ENCODE measurements at places on chromosomes 4 and X.

GRCh38 chr4:32589097-32589496 is 1868.9 kb downstream of the PCDH7 start:
- DNase-seq: no peak

- no peak for DNase-seq
These were observed 120.2 kb upstream of the PSAPL1 start for GRCh38 chr4:7554905-7555304.

- no peak for DNase-seq
These were observed 194.7 kb downstream of the PTTG2 start for GRCh38 chr4:38154681-38155588.

GRCh38 chrX:40476958-40477357 is 103.8 kb upstream of the ATP6AP2 start:
- no peak for DNase-seq

GRCh38 chr4:139392797-139393196 is 61.1 kb upstream of the RAB33B start:
- DNase-seq: no peak

DNA sequence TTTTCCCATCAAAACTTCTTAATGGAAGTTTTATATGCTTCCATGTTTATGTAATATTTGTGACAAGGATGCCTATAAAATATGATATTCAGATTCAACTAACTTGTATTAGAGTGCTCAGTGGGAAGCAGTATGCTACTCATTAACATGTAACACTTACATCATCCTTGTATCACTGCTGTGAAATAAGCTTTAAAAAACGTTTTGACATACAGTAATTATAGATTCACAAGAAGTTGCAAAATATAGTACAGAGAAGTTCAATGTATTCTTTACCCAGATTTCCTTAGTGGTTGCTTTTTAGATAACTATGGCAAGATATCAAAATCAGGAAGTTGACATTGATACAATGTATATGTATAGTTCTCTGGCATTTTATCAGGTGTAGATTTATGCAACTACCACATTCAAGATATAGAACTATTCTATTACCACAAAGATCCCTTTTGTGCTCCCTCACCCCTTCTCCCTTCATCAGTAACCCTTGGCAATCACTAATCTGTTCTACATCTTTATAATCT is 56.3 kb downstream of the DTHD1 start:
- DNase-seq: no peak

DNA sequence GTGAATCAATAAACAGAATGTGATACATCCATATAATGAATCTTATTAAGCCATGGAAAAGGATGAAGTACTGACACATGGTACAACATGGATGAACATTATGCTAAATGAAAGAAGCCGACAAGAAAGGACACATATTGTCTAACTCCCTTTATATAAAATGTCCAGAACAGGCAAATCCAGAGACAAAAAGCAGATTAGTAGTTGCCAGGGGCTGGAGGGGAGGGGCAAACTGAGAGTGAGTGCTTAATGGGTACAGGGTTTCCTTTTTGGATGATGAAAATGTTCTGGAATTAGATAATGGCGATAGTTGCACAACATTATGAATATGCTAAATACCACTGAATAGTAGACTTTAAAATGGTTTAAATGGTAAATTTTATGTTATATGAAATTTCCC is 17.4 kb downstream of the ADGRG4 start:
- DNase-seq: no peak

DNA sequence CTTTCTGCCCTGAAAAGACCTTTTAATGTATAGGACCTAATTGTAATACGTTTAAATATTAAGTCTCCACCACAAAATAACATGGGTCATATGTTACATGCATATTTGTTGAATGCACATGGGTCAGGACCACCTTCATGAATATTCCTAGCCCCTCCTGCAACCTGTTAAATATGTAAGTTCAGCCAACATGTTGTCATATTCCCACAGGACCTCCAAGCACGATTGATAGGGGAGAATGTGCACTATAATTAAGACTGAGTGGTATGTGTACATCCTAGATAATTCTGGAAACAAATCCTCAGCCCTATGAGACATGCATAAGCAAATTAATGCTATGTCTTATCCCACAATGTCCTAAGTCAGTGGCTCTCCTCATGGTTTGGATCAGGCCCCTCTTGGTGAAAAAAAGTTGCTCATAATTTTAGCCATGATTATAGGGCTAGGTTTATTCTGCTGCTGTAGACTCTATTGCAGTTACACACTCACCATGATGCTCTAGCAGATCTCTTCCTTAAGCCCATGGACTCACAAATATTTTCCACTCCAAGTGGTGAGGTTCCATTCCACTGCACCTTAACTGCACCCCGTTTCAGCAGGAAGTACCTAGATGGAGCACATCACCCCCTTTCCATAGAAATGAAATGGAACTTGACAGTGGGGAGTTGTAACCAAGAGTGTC is 10.2 kb downstream of the TIGD2 start:
- no peak for DNase-seq

DNA sequence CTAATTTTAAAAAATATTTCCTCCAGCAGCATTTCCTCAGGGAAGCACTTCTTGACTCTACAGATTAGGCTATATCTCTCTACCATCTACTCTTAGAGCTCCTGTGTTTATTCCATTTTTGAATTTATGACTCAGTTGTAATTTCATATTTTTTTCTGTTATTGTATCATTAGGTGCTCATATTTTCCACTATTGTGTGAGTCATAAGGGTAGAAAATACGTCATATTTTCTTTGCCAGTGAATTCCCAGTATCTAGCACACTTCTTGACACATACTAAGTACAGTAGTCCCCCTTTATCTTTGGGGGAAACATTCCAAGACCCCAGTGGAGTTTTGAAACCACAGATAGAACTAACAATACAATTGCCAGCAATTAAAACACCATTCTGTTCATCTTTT is 431.2 kb downstream of the GASK1B start:
- no peak for DNase-seq

DNA sequence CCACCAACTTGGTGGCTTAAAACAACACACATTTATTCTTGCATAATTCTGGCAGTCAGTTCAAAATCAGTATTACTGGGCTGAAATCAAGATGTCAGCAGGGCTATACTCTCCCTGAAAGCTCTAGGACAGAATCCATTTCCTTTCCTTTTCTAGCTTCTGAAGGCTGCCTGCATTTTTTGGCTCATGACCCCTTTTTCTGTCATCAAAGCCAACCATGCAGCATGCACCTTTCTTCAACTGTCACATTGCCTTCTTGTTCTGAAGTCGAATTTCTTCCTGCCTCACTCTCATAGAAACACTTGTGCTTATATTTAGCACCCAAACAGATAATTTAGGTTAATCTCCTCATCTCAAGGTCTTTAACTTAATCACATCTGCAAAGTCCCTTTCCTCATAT is 79.8 kb upstream of the PPP1R2C start:
- DNase-seq: no peak

- no peak for DNase-seq
These were observed 94.2 kb upstream of the TEX13D start for GRCh38 chrX:124238268-124238667.

GRCh38 chr4:110467400-110467799 is 8.6 kb upstream of the ENPEP start:
- DNase-seq: no peak

DNA sequence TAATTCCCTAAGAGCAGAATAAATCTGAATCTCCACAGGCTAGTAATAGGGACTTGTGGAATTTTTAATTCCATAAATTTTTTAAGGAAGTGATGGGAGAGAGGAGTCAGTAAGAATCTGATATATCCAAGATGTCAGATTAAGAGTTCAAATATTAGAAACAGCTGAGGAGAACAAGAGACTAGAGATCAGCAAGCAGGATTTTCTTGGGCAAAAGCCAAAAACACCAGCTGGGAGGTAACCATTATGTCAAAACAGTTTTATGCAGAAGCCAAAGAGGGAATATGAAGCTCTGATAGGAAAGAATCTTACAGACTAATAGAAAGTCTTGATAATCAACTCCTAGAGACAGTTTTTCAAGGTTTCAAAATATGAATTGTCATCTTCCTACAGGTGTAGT is 72.2 kb upstream of the RBPJ start:
- no peak for DNase-seq

DNA sequence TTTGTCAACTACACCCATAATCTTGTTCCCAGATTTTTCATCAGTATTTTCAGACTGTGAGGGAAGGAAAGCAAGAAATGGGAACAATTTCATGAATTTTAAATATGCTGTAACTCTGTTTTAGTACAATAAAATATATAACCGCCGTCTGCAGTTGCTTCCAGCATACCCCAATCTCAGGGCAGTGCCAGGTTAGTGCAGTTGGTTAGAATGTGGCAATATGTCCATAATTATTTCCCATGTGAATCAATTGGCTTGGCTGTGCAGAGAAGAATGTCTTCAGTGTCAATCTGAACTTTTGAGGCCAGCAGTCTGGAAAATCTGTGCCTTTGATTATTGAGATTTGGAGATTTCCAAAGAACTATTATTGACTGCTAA is 5.0 kb upstream of the MMAA start:
- no peak for DNase-seq

DNA sequence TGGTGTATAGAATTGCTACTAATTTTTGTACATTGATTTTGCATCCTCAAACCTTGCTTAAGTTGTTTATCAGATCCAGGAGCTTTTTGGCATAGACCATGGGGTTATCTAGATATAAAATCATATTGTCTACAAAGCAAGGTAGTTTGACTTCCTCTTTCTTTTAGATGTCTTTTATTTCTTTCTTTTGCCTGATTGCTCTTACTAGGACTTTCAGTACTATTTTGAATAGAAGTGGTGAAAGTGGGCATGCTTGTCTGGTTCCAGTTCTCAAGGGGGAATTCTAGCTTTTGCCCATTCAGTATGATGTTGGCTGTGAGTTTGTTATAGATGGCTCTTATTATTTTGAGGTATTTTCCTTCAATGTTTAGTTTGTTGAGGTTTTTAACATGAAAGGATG is 187.9 kb upstream of the LCORL start:
- no peak for DNase-seq

- DNase-seq: no peak
These were observed 38.2 kb downstream of the HPGDS start for GRCh38 chr4:94304365-94304971.

DNA sequence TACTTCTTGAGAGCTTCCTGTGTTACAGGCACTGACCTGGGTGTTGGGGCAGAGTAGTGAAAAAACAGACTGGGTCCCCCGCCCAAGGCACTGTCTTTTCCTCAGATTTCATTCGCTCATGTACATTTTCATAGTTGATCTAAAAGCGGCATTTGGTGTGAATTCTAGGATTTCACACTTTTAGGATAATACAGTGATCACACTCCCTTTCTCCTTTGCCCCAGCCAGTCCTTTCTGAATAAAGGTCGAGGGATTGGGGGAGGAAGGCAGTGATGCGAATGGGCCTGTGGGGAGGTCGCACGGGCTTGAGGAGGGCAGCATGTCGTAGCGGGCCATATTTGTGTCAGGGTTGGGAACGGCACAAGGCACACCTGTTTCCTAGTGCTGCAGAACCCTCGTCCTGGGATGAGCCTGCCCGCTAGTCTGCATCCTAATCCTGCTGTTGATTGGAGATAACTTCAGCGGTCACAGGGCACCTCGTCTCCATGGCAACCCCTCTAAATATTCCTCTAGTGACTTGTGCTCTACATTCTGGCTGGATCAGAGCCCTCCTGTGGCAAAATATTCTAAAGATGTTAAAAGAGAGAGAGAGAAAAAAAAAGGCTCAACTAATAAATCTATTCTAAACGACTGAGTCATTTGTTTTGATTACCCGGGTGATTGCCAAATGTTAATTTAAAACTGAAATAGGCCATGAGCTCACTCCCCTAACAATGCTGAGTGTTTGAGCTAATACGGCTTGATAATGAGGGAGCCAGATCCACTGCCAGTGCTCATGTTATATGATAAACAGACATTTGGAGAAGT is 21.8 kb downstream of the FHL1 start:
- no peak for DNase-seq

- no peak for DNase-seq
These were observed 165.4 kb upstream of the MAD2L1 start for GRCh38 chr4:120232050-120232449.

- DNase-seq: no peak
These were observed 16.2 kb upstream of the AFF1 start for GRCh38 chr4:86918539-86919072.

- DNase-seq: no peak
These were observed 19.0 kb upstream of the MAML3 start for GRCh38 chr4:140172960-140173359.

DNA sequence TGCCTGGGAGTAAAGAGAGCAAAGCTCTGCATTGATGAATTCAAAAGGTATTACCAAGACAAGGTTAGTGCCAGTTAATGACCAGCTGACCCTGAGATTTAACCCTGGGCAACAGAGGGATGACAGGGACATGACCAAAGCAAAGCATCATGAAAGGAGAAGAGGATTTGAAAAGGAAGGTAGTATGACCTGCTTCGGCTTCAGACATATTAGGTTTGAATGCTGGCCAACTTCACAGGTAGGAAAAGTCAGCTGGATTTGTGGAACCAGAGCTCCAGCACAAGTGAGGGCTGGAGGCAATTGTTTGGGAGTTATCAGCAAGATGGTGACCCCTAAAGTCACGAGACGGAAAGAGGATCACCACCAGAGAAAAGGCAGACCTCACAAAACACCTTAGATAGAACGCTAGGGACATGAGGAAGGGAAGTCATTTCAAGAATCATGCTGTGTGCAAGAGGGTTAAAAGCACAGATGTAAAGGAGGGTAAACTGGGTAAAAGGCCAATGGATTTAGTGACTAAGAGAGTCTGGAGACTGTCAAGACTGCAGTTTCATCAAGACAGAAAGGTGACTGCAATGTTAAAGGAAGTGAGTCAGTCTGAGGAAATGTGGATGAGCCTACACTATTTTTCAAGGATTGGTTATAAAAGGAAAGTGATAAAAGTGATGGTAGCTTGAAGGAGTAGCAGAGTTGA is 45.6 kb downstream of the SH3RF1 start:
- DNase-seq: no peak

GRCh38 chr4:83272900-83273299 is 11.7 kb downstream of the COQ2 start:
- DNase-seq: no peak

GRCh38 chr4:85595098-85595775 is 120.3 kb downstream of the ARHGAP24 start:
- DNase-seq: no peak

GRCh38 chr4:150212927-150213326 is 134.7 kb downstream of the DCLK2 start:
- DNase-seq: no peak

DNA sequence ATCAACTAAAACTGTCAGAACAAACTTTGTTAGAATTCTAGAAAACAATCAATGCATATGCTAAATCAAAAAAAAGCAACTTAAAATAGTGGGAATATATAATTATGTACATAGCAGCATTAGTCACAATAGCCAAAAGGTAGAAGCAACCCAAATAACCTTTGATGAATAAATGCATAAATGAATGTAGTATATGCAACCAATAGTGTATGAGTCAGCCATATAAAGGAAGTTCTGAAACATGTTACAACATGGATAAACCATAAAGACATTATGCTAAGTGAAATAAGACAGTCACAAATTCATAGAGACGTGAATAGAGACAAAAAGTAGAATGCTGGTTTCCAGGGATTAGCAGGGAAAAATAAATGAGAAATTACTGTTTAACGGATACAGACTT is 762.8 kb upstream of the INTU start:
- DNase-seq: no peak

GRCh38 chr4:188408244-188409030 is 269.2 kb downstream of the TRIML1 start:
- DNase-seq: no peak

GRCh38 chr4:142961866-142962265 is 115.8 kb upstream of the INPP4B start:
- DNase-seq: no peak

Measured in stimulated activated CD8-positive, alpha-beta memory T cell treated with anti-CD3 and anti-CD28 coated beads, Interleukin-15, amount 100 ng/mL, for 4 hours (primary cell).